ENCODE measurements at places on chromosomes 12 and 14. TPM values are rescaled to one million over a fixed set of nuclear protein-coding genes. Genes with fewer than 3 reads are reported as not detected.
A peak's percentile ranks its signal among the peaks of the same experiment; 100 is the strongest.

- no peak for DNase-seq
These were observed 47.9 kb downstream of the CDK17 start for GRCh38 chr12:96352161-96352835.

DNA sequence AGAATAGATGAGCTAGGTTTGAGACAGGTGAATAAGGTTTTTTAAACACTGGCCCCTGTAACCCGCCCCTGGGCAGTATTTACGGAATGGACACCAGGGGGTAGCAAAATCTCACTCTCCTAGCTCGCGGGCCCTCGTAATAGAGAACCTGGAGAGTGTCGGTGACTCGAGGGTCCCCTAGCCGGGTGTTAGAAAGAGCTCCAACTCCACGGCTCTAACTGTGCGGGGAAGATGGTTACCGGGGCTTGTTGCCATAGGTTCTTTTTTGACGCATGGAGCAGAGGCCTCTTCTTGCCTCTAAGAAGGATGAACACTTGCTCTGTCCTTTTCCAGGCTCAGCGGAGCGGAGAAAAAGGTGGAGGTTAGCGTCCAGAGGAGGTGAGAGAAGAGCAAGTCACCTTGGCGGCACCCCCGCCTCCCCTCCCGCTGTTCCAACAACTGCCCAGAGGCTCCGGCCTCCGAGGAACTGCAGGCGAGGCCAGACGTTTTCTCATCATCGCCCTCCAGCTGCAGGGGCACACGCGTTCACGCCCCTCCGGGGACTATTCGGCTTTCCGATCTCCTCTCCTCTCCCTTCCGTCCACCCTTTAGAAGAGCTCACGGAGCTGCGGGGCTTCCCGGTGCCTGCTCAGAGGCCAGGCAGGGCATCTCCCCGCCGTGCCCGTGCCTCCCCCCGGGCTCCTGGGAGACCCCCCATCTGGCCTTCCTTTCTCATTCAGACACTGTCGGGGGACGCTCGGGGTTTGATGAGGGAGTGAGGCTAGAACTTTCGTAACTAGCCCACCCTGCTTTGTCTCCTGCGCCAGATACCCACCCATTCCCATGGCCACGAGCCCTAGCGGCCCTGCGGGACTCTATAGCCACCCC lies 1.4 kb upstream of the ARHGEF40 start:
- peak; percentile 62 for DNase-seq

Gene KCNH3
- total RNA-seq = 1.5 TPM

- no peak for DNase-seq
These were observed 111.9 kb downstream of the LGR5 start for GRCh38 chr12:71551529-71551928.

Gene PLCZ1
- total RNA-seq = not detected

DNA sequence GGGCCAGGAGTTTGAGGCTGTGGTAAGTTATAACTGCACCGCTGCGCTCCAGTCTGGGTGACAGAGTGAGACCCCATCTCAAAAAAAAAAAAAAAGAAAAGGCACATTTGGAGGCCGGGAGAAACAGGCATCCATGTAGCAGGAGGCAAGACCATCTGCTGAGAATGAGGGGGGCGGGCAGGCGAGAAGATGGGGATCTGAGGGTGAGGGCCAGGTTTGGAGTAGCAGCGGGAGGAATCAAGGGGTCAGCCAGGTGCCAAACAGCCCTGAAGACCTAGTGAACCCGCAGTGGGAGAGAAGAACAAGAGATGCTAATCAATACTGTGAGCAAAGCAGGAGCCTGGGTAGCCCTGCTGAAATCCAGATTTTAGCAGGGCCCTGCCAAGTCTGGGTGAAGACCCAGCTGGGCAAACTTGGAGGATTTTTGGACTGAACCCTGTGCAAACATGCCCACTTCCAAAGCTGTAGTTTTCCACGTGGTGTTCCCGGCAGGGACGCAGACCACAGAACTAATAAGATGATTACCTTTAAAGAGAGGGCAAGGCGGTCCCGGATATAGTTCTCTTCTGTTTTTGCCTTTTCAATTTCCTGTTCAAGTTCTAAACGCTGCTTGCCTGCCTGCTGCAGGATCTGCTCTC lies 61.0 kb downstream of the NIN start:
- no peak for DNase-seq

Gene ZC2HC1C
- total RNA-seq = 1.2 TPM

Gene PTPRQ
- total RNA-seq = not detected

GRCh38 chr12:24113701-24114100 lies 164.2 kb upstream of the SOX5 start:
- no peak for DNase-seq

- DNase-seq = peak; percentile 34
These were observed 334.1 kb upstream of the RGS6 start for GRCh38 chr14:71597955-71598660.

Gene KLHL42
- 10.7 TPM for total RNA-seq

DNA sequence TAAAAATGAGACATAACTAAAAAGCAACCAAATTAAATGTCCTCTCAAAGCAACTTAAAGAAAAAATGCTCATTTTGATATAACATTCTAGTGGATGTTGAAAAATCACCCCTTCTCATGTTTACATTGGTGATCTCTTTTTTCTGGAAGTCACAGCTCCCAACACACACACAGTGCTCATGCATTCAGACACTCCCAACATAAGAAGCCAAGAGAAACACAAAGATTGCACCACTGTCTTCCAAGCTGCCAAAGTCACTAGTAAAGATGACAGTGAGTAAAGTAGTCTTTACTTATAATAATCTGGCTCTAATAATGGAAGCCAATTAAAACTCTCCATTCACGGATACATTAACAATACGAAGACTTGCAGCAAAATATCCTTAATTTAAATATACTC lies 218.4 kb downstream of the NTF3 start:
- DNase-seq = no peak

- no peak for DNase-seq
These were observed 20.3 kb upstream of the SYCP3 start for GRCh38 chr12:101759396-101760047.

DNA sequence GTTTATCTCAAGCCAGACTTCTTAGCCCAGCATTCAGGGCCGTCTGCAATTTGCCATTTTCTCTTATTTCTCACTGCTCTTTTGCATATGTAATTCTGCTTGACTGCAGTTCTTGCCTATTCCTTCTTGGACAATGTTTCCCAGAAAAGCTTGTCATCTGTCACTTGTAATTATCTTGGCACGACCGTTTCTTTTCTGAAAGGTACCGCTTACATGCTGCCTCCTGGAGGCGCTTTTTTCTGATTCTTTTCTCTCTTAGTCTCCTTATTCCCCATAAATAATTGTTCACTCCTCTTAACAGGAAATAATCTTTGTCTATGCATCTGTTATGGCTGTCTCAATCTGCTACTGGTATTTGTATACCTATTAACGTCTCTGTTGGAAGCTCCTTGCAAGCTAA lies 1.2 kb upstream of the ALDH1L2 start:
- no peak for DNase-seq

Gene LLPH
- 22.4 TPM for total RNA-seq

Gene RBM23
- total RNA-seq = 77.5 TPM

Gene CRACR2A
- total RNA-seq = 20.0 TPM

DNA sequence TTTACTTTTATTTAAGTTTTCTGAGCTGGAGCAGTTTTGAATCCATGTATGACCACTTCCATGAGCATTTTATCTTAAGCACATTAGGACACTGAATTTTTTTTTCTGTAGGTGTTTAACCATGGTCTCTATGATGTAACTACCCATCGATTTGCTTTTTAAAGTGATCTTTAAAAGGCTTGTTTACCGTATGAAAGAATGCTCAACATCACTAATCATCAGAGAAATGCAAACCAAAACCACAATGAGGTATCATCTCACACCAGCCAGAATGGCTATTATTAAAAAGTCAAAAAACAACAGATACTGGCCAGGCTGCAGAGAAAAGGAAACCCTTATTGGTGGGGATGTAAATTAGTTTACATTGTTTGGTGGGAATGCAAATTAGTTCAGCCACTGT lies 23.0 kb downstream of the GLRX5 start:
- DNase-seq = no peak

- DNase-seq = no peak
These were observed 2.1 kb upstream of the RNASE13 start for GRCh38 chr14:21036751-21037150.

DNA sequence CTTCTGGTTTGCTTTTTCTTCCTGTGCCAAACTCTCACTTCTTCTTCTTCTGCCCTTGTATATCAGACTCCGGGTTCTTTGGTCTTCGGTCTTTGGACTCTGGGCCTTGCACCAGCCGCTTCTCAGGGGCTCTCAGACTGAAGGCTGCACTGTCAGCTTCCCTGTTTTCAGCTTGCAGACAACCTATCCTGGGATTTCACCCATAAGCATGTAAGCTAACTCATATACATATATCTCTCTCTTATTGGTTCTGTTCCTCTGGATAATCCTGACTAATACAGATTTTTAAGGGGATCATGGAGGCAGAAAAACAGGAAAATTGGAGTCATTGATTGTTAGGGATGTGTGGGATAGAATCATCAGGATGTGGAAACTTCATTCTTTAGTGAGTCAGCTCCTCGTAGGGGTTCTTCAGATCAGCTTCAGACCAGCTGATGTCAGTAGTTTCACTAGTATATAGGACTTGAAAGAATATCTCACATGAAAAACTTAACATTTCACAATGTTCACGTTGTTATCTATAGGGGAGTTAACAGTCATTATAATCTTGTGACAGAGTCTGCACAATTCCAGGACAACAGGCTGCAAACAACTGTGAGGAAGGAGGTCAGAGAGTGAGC lies 102.9 kb downstream of the RASSF9 start:
- no peak for DNase-seq

DNA sequence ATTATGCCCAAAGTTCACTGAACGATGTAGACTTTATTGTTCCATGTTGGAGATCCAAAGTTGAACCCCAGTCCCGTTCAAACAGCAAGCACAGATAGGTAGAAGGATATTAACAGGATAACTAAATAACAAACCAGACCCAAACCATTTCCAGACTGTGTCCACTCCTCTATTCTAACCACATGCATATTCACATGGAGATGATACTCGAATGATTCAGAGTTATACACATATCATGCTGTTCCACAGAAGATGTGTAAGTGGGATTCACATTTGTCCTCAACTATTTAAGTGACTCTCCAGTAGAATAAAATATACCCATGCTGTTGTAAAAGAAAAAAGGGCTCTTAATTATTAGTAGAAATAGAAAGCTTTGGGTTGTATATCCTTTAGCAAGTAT lies 185.9 kb downstream of the ITPR2 start:
- no peak for DNase-seq

Gene SMCO2
- 0.72 TPM for total RNA-seq

- no peak for DNase-seq
These were observed 14.9 kb downstream of the ASPG start for GRCh38 chr14:104100171-104101085.

Gene KRT83
- not detected for total RNA-seq

GRCh38 chr14:69360438-69361108 lies 37.5 kb downstream of the ERH start:
- DNase-seq = peak; percentile 22

DNA sequence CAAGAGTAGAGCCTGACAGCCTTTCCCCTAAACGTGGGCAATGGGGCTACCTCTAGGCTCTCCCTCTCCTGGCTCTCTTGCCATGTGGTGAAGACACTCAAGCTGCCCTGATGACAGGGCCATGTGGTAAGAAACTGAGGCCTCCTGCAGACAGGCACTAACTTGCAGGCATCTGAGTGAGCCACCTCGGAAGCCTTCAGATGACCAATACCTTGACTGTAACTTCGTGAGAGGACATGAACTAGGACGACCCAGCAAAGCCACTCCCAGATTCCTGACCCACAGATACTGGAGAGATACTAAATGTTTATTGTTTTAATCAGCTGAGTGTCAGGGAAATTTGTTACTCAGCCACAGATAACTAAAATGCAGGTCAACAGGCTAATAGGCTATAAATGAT lies 96.4 kb downstream of the EFCAB11 start:
- DNase-seq = no peak

GRCh38 chr12:2284321-2284813 lies 231.6 kb downstream of the CACNA1C start:
- DNase-seq = no peak

GRCh38 chr12:24907464-24907863 lies 41.4 kb downstream of the BCAT1 start:
- no peak for DNase-seq
